ENCODE measurements at places on chromosomes 4 and X.

- DNase-seq = no peak
- H3K4me3 ChIP-seq = no peak overlapping the region
- no peaks in the 10 kb centered on the region for H3K4me1 ChIP-seq
- no peaks in the 10 kb centered on the region for H3K36me3 ChIP-seq
These were observed 32.7 kb downstream of the F9 start for GRCh38 chrX:139563251-139563650.

DNA sequence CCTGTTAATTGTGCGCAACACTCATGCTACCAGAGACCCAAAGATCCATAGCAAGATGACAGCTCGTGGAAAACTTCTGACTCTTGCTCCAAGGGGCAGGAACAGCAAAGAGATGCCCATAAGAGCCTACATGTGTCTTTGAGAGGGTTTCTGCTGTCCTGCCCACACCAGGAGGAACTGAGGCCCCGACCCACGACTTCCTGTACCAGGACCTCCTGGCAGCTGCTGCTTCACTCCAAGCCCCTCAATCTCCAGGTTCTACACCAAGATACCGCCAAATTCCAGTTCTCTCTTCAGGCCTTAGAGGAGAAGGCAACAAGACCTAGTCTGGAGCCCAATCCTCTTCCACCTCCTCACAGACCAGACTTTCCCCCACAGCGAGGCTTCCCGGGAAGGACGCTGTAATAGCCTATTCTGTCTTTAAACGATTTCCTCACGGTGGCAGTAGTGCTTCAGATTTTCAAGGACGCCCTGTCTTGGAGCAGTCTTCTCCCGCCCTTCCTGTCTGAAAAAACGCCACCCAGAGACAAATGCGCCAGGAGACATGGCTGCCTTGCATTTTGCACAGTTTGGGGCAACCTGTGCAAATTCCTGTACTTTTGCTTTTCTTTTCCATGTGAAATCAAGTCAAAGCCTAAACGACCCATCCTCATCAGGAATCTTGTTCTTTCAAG lies 230.2 kb upstream of the STK26 start:
- no peaks in the 10 kb centered on the region for H3K27me3 ChIP-seq
- no peaks in the 10 kb centered on the region for H3K4me1 ChIP-seq
- no peak overlapping the region for H3K4me3 ChIP-seq
- H3K27ac ChIP-seq = no peak overlapping the region

- H3K4me3 ChIP-seq = peak overlapping the region; percentile 2
- H3K36me3 ChIP-seq = no peaks in the 10 kb centered on the region
- DNase-seq = peak; percentile 77
These were observed 671 bp downstream of the SLC7A11 start for GRCh38 chr4:138241281-138242075.

DNA sequence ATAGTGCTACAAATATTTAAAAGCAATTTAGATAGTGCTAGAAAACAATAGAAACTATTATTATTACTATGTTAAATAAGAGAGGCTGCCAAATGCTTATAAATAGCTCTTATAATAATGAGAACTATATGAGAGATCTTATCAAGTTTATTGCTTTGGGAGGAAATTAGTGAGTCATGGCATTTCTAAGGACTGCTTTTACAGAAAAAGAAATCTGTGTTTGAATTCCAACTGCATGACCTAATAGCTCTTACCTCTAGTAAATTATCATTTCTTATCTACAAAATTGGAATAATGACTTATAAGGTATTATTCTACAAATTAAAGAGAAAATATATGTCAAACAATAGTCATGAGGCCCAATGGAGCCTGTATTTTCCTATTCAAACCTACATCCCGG lies 177.2 kb downstream of the GABRG1 start:
- no peak for DNase-seq
- H3K4me3 ChIP-seq = no peak overlapping the region
- H3K4me1 ChIP-seq = no peaks in the 10 kb centered on the region
- no peaks in the 10 kb centered on the region for H3K27me3 ChIP-seq
- no peaks in the 10 kb centered on the region for H3K36me3 ChIP-seq
